PC-9 (cell line): ENCODE measurements at places on chromosomes 1 and 21. TPM values are rescaled to one million over a fixed set of nuclear protein-coding genes. Genes with fewer than 3 reads are reported as not detected.

- no peak for DNase-seq
Observed at GRCh38 chr1:111690306-111690617, 48.9 kb downstream of the INKA2 start.

DNA sequence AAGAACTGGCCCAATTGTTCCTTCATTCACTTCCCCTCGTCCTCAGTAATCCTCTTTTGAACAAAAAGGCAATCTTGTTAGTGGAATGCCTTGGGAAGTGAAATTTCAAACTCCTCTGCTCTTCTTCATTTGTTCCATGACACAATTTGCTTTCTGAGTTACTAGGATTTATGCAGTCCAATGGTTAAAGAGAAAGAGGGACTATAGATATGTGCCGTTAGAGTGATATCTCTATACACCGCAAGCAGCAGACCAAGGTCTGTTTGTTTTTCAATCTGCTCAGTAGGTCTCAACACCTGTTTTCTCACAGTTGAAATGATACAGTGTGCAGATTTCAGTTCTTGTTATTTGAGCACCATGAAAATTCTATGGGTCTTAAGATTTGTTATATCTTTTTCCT lies 244.0 kb downstream of the DNM3 start:
- DNase-seq: no peak

DNA sequence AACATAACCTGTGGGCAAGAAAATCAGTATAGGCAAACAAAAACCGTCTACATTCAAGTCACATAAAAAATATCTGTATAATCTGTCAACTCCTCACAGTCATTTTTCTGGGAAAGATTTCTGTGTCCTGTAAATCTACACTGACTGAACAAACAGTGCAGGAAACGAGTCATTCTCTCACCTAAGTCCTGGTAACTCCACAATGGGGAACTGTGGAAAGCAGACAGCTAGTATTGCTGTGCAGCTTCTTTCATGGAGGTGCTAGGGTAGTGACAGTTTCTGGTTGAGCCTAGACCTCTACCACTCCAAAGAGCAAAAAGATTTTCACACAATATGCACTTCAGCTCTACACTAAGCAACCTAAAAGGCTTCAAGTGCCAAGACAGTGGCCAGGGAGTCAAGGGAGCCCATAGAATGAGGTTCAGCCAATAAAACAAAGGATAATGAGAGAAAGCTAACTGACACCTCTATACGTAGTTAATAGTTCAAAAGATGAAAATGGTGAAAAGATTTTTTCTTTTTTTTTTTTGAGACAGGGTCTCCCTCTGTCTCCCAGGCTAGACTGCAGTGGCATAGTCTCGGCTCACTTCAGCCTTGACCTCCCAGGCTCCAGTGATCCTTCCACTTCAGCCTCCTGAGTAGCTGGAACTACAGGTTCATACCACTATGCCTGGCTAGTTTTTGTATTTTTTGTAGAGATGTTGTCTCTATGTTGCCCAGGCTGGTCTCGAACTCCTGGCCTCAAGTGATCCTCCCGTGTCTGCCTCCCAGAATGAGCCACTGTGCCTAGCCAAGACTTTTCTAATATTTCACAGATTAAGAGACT lies 5.5 kb downstream of the PTP4A2 start:
- no peak for DNase-seq

The RCAN1 gene
- total RNA-seq: 6.2 and 7.2 TPM in 2 replicates

The PLEKHN1 gene
- total RNA-seq: 9.1 and 11.9 TPM in 2 replicates

DNA sequence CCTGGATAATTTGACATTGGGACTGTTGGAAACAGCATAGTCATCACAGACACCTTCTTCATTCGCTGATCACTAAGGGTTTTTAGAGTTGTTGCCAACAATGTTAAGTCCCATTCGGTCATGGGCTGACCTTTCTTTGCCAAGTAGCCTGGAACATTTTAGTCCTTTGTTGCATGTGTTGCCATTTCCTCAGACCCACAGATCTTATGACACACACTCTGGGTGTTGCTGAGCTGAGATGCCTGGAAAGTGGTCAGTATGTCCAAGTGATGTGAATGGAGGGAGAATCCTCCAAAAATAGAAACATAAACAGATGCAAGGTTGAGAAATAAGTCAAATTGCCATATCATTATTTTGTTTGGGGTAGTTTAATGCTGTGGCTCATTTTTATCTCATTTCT lies 61.5 kb upstream of the GJA5 start:
- DNase-seq: no peak

The CLEC20A gene
- not detected in 2 replicates for total RNA-seq

- DNase-seq: no peak
Observed at GRCh38 chr1:31372751-31373055, 173 bp downstream of the FABP3 start.
